ENCODE measurements at places on chromosomes 7 and 10.

GRCh38 chr10:52762088-52762487, 10.5 kb downstream of the MBL2 start:
- DNase-seq = no peak

- no peak for DNase-seq
Observed at GRCh38 chr7:82669141-82669540, 225.6 kb upstream of the CACNA2D1 start.

GRCh38 chr7:112067632-112068540, 138.3 kb downstream of the DOCK4 start:
- DNase-seq = no peak

DNA sequence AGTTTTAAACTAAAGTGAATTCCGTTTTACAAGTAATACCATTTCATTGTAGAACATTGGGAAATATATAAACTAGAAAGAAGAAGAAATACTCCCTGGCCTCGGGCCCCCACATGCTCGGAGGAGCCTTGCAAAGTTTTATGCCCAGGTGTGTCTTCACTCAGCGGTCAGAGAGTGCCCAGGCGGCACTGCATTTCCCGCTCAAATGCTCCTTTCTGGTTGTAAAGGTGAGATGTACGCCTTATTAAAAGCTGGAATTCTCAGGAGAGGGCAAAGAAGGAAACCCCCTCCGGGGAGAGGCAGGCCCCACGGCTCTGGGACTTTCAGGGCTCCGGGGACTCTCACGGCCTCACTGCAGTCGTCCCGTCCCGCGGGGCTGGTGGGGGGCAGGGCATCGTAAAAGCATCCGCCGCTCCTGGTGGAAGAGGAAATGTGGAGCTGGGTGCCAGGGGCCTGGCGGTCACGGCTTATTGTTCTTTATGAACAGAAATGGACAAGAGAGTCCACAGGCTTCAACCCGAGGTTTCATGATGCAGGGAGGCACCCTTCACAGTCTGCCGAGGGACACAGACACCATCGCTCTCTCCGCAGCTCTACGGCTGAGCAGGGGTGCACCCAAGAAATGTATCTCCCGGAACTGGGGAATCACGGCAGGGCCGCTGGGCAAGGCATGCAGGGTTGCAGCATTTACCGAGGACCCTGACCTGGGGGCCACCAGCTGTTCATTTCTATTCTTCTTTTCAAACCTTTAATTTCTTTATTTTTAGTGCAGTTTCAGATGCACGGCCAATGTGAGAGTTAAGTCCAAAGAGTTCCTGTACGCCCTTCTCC, 47.7 kb upstream of the INPP5A start:
- no peak for DNase-seq

- no peak for DNase-seq
Observed at GRCh38 chr7:92797693-92798092, 38.7 kb downstream of the CDK6 start.

GRCh38 chr7:80459776-80460510, 51.9 kb downstream of the GNAT3 start:
- DNase-seq = no peak

- no peak for DNase-seq
Observed at GRCh38 chr7:95620631-95621030, 24.3 kb upstream of the PDK4 start.

- DNase-seq = no peak
Observed at GRCh38 chr7:31175672-31176071, 123.6 kb downstream of the ADCYAP1R1 start.

DNA sequence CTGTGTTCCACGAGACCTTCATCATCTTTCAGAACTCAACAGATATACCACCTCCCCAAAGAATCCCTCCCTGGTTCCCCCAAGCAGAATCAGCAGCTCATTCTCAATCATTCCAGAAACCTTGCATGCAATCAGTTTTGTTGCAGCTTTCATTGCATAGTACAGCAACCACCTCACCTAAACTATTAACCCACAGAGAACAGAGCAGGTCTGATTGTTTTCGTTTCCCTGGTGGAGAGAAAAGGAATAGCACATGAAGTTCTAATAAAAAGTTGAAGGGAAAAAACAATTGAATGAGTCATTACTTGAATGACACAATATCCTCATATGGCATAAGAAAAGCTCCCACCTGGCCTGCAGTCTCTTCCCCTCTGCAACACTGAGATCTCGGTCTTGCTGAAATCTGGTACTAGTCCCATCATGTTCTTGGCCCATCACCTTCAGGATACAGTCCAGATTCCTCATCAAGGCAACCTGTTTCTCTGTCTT, 147.1 kb upstream of the GDF10 start:
- DNase-seq = no peak

- no peak for DNase-seq
Observed at GRCh38 chr7:77570330-77571011, 33.4 kb downstream of the PTPN12 start.

GRCh38 chr7:45573204-45573603, 964 bp upstream of the ADCY1 start:
- DNase-seq = no peak

GRCh38 chr7:73521636-73522104, 423 bp downstream of the BAZ1B start:
- no peak for DNase-seq

DNA sequence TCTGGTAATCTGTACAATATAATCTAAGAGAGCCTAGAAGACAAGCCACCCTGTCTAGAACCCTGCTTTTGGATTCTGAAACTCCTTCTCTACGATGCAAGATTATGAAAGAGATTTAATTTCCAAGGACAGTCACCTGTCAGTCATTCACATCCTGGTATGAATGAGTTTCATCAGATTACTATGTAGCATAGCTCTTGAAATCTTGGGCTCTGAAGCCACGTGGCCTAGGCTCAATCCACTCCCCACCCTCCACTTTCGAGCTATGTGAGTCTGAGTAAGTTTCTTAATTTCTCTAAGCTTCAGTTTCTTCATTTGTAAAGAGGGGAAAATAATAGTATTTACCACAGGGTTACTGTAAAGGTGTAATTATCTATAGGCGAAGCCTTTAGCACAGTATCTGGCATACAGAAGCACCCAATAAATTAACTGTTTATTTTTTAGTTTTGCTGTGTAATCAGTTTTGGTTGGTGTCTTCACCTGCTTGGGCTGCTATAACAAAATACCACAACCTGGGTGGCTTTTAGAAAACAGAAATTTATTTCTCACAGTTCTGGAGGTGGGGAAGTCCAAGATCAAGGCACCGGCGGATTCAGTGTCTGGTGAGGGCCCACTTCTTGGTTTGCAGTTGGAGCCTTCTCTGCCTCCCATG, 71.3 kb downstream of the MYOF start:
- no peak for DNase-seq

DNA sequence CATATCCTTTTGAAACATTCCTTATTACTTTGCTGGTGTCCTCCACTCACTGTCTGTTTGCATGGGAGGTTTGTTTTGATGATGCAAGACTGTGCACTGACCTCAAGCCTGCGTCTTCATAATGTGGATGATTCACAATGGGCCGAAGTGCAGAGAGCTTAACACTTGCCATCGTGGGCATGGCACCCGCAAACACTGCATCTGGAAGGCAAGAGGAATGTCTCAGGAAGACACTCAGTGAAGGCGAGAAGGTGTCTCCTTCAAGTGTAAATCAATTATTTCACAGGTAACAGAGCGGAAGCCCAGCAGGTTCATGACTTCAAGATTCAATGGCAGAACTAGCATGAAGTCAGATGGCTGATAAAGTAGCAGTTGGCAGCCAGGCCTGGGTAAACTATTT, 98.1 kb downstream of the DPY19L1 start:
- DNase-seq = no peak

DNA sequence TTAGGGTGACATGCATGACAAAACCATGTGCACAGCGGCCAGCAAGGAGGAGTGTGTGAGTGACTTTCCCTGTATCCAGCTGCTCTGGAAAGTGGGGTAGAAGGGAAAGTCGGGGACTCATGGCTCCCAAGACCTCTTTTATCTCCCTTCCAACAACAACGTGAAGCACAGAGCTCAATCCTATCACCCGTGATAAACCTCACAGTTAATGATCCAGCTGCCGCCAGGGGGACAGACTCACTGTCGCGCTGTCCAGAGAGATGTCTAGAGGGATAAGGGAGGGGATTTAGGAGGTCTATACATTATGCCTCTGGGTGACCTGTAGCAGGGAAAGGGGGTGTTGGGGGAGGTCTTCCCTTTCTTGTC, 84.0 kb upstream of the SMNDC1 start:
- no peak for DNase-seq

DNA sequence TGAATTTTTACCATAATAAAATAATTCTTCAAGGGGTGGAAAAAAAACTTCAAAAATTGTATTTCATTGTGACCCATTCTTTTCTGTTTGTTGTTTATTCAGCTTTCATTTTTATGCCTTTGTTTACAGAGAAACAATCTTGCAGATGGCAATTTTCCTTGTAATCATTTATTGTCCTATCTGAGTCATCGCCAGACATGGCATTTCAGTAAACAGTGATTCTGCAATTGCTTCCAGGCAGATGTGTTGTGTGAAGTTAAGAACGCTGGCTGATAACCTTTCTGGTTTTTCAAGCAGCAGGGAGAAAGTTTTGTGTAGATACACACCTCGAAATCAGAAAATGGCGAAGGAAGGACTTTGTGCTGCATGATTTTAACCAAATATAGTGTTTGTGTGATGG, 80.7 kb upstream of the RPA3 start:
- no peak for DNase-seq

- peak; percentile 34 for DNase-seq
Observed at GRCh38 chr7:55365205-55365674, at the start of gene LANCL2. Gene LANCL2 (plus strand): TSS chr7:55365337. CDS start chr7:55366026, 689 bp downstream.

- DNase-seq = no peak
Observed at GRCh38 chr10:118042827-118043242, 3.9 kb downstream of the RAB11FIP2 start.

DNA sequence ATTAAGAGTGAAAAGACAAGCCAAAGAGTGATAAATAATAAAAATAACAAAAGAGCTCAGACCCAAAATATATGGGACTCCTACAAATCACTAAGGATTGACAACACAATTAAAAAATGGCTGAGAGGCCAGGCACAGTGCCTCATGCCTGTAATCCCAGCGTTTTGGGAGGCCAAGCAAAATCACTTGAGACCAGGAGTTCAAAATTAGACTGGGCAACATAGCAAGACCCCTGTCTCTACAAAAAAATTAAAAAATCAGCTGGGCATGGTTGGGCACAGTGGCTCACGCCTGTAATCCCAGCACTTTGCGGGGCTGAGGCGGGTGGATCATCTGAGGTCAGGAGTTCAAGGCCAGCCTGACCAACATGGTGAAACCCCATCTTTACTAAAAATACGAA, 137.3 kb downstream of the IDE start:
- DNase-seq = no peak

DNA sequence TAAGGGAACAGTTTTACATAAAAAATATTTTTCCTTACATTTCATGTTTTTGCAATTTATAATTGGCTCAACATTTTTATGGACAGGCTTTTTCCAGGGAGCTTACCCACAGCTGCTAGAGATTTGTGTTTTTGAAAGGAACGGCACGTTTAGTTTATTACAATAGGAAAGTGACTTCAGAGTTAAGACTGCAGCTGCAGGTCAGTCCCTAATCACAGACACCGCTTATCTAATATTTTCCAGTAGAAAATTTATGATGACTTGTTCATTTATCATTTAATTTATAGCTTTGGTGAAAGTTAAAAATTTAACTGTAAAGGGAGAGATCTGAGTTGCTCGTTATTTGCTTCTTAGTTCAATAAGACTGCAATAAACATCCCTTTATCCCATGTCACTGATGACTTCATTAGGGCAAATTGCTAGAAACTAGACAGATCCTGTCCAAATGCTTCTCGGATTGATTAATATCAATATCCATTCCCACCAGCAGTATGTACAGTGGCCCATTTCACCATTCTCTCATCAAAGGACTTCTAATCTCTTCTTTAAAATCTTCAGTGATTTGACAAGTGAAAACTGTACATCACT, 97.0 kb upstream of the ODAD2 start:
- DNase-seq = no peak

- no peak for DNase-seq
Observed at GRCh38 chr10:71396711-71397295, at the start of gene CDH23. Gene CDH23 (plus strand): TSS chr10:71396920. CDS start chr10:71439832, 42,912 bp downstream.

GRCh38 chr7:142940966-142941535, 1.8 kb downstream of the LLCFC1 start:
- no peak for DNase-seq

- DNase-seq = no peak
Observed at GRCh38 chr7:128937647-128938543, at the start of gene IRF5. Gene IRF5 (plus strand): TSS chr7:128937927. CDS start chr7:128942082, 4,155 bp downstream.

GRCh38 chr7:121330053-121330833, 1.4 kb downstream of the WNT16 start:
- DNase-seq = no peak

GRCh38 chr10:6525599-6526165, 54.4 kb downstream of the PRKCQ start:
- no peak for DNase-seq

GRCh38 chr10:118775478-118775877, 20.7 kb upstream of the CACUL1 start:
- no peak for DNase-seq

GRCh38 chr10:102352066-102352715, 43.3 kb upstream of the NFKB2 start:
- peak; percentile 56 for DNase-seq

GRCh38 chr7:127831318-127832219, 179.6 kb downstream of the SND1 start:
- no peak for DNase-seq

All from stimulated activated CD4-positive, alpha-beta T cell treated with anti-CD3 and anti-CD28 coated beads, Interleukin-12 subunit alpha, Interleukin-12 subunit beta, amount 100 ng/mL, for 24 hours (primary cell).